Stimulated activated CD8-positive, alpha-beta memory T cell treated with anti-CD3 and anti-CD28 coated beads, Interleukin-15, amount 100 ng/mL, for 4 hours (primary cell): ENCODE measurements at places on chromosomes 11 and 22.

DNA sequence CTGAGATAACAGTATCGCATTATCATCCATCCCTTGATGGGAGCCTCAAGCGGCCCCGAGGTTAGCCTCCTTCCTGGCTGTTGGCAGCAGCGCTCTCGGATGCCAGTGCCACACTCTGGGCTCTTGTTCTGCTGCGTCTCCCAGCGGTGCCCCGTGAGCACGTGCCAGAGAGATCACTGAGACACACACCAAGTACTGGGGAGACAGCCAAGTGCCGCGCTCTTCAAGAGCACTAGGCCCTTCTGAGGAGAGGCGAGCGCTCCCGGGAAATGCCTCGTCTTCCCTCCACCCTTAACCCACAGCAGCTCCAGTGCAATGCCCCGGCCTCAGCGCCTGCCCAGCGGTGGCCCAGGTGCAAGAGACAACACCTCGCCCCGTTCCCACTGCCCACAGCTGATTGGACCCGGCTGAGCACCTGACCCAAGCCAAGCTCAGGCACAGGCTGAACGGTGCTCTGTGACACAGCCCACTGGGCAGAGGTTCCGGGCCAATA, 248.3 kb upstream of the NARS2 start:
- DNase-seq: no peak

DNA sequence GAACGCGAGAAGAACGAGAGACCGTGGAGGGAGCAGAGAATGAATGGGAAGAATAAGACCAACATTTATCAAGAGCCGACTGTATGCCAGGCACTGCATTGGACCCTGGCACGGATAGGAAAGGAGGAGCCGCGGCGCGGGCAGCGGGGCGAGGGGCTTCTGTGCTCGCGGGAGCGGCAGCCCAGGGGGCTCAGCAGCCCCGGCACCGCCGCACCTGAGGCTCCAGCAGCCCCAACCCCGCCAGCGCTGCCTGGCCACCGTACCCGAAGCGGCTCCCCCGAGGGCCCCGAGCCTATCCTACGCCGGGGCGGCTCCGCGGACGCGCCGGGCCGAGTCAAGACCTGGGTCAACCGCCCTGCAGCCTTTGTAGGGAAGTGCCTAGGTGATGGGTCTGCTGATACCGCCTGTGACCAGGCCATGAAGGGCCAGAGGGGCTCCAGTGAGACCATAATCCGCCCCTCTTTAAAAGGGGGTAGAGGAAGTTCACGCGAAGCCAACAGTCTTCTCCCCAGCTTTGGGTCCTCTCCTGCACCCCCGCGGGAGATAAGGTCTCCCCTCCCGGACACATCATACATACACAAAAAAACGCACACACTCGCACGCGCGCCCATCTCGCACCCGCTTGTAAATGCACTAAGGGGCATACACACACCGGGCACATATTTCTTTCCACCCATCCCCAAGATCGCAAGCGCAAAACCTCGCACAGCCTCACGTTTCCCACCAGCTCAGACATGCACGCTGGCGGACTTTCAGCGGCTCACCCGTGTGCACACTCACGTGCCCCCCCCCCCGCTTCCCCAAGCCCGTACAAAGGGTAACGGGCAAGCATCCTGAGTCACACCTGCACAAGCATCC, 935 bp upstream of the RTN4RL2 start:
- DNase-seq: no peak

GRCh38 chr22:48921411-48921903, 906.2 kb downstream of the BRD1 start:
- DNase-seq: no peak

- DNase-seq: no peak
These were observed 4.9 kb upstream of the FLI1 start for GRCh38 chr11:128688896-128689546.

GRCh38 chr11:113840932-113841664, 34.3 kb downstream of the USP28 start:
- no peak for DNase-seq

GRCh38 chr22:43827926-43828724, 16.0 kb upstream of the EFCAB6 start:
- no peak for DNase-seq

DNA sequence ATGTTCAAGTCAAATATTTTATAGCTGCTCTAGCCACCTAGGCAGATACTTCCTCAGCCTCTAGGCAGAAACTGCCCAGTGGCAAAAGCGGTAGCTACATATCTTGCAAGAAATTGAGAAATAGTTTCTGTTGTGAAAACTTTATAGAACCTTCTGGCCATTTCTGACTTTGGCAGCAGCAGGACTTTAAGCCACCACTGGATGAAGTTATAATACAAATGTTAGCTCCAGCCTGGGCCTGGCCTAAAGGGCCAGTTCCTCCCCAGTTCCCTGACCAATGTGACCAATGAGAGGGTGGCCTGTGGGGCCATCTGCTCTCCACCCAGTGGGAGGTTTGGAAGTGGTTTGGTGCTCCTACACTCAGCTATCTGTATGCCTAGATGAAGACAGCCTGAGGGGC, 254.0 kb upstream of the NARS2 start:
- DNase-seq: no peak

GRCh38 chr11:97751405-97751804, 1269.3 kb upstream of the CNTN5 start:
- no peak for DNase-seq

- no peak for DNase-seq
These were observed 14.0 kb upstream of the ACR start for GRCh38 chr22:50723991-50724390.
